ENCODE measurements at places on chromosomes 11 and 22.
A peak's percentile ranks its signal among the peaks of the same experiment; 100 is the strongest.

DNA sequence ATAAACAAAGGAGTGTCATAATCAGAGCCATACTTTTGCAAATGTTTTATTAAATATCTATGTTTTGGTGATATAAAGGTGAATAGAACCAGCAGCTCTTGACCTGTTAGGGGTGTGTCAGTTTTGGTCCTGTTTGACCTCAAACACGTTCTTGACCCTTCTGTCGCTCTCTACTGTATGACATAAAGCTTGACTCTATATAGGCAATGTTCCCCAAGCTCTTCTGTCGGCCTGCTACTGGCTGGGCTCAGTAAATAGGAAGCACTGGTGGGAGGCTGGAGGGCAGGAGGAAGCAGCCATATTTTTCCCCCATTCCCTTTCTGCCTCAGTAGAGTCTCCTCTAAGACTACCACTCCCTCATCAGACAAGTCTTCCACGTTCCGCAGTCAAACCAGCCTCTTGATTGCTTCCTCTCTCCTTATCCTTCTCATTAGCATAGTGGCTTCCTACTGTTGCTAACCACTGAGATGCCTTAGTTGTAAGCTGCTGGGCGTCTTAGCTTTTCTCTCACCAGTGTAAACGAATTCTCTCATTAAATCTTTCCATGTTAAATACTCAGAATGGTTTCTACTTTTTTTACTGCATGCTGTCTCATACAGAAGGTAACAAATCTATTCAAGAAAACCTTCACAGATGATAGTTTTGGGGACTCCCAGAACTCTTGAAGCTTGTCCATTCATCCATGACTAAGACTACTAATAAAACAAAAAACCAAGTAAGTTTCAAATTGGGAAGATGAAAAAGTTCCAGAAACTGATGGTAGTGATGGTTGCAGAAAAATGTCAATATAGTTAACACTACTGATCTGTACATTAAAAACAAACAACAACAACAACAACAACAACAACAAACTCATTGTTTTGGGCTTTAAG, 3.3 kb downstream of the NPAT start:
- DNase-seq = no peak

GRCh38 chr11:99325847-99326246, 305.1 kb downstream of the CNTN5 start:
- no peak for DNase-seq

DNA sequence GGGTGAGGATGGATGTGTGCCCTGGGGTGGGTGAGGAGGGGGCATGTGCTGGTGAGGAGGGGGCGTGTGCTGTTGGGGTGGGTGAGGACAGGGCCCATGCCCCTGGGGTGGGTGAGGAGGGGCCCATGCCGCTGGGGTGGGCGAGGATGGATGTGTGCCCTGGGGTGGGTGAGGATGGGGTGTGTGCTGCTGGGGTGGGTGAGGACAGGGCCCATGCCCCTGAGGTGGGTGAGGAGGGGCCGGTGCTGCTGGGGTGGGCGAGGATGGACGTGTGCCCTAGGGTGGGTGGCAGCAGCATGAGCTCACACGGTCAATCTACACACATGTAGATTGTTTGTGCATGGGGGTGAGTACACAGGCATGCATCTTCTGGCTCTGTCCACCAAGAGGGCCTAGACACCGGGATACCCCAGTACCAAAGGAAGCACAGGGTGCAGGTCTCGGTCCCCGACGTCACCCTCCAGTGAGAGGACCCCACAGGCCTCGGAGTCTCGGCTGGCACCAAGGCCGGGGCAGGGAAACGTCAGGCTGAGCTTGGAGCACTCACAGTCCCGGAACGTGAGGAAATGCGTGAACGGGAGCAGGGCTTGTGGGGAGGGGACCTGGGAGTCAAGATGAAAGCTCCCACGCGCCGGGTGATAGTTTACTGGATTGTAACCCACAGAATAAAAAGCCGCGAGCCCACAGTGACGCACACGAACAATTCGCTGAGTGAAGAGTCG, 37.4 kb upstream of the TOLLIP start:
- DNase-seq = no peak

GRCh38 chr22:24506802-24507438, 11.8 kb downstream of the UPB1 start:
- no peak for DNase-seq

GRCh38 chr11:73716153-73717056, 44.5 kb downstream of the RAB6A start:
- peak; percentile 32 for DNase-seq

- DNase-seq = no peak
Measured at GRCh38 chr11:37774441-37774840, 1176.4 kb upstream of the RAG2 start.
